ENCODE measurements at places on chromosomes 3 and 15. TPM values are rescaled to one million over a fixed set of nuclear protein-coding genes. Genes with fewer than 3 reads are reported as not detected.

The CSPG5 gene
- total RNA-seq = not detected

The USP50 gene
- total RNA-seq = 2.8 TPM

The GCHFR gene
- 6.2 TPM for total RNA-seq

The WDR49 gene
- 23.1 TPM for total RNA-seq

The SI gene
- not detected for total RNA-seq

DNA sequence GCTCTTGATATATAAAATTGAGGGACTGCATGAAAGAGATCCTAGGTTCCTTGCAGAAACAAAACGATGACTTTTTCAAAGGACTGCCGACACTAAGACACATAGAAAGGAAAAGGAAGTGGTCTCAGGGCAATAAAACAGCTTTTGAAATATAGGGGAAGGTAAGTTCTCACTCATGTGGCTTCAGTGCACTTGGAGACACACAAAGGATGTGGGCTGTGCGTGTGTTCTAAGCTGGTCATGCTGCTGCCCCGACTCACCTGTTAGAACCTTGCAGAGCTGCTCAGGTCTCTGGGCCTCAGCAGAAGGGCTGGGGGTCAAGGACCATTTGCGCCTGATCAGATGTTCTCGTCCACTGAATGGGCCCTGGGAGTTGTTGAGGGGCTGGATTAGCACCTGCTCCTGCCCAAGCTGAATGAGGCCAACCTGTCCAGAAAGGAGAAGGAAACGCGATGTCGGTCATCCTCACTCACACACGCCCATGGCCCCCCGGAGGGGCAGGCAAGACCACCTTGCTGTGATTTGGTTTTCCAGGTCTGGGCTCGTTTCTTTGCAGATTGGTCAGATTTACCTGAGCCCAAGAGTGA lies 11.1 kb downstream of the ADAMTS17 start:
- no peak for DNase-seq

DNA sequence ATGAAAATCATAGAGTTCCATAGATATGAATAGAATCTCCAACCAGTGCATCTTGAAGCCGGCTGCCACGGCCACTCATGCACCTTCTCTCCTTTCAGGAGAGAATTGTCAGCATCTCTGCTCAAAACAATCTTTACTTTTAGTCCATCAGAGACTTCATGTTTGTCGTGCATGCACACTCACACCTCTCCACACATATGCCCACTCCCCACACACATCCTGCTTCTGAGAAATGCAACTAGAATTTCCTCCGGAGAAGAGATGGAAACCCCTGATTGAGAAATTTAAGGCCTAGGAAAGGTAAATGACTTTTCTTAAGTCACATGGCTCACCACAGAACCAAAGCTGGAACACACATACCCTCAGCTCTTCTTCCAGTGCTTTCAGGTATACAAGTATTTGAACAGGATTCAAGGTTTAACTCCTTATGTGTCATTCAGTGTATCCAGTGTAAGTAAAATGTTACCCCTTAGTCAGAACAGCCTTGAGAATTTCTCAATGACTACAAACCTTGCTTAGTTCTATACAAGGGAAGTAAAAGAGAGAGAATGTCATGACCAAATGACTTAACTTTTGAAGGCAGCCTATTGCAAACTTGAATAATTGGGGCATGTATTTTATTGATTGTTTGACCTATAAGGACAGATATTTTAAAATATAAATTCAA lies 69.1 kb upstream of the TSEN2 start:
- no peak for DNase-seq

GRCh38 chr3:150414258-150414657 lies 6.2 kb downstream of the TSC22D2 start:
- no peak for DNase-seq

DNA sequence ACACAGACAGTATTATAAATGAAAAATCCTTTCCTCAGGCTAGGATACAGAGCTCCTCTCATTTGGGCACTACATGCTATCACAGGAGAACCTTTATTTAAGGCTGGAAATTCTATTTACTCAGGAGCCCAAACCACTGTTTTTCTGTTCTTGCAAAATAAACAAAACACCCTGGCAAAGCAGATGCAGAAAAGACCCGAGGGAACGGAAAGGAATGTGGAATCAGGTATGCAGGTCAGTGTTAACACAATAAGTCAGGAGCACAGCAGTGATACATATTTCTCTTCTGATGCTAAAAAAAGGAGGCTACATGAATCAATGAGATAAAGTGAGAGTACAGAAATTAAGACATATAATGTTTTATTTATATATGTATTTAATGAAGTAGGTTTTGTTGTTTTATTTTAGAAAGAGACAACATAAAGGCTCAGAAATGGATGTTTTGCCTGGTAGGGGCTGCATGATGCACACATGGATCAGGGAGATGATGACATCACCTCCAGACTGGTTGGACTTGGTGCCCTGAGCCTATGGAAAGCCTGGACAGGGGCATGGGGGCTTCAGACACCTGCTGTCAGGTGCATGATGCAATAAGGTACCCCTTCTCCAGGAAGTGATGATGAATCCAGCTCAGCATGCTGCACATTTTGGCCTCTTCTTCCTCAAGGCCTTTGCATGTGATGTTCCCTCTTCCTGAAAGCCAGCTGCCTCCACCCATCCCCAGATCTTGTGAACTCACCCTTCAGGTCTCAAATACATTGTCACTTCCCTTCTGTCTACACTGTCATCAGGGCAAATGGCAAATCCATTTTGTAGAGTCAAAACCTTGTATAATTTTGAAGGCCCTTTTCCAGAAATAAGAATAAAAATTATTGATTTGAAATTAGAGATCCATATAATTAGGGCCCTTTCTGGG lies 19.1 kb upstream of the RBP1 start:
- DNase-seq = no peak

DNA sequence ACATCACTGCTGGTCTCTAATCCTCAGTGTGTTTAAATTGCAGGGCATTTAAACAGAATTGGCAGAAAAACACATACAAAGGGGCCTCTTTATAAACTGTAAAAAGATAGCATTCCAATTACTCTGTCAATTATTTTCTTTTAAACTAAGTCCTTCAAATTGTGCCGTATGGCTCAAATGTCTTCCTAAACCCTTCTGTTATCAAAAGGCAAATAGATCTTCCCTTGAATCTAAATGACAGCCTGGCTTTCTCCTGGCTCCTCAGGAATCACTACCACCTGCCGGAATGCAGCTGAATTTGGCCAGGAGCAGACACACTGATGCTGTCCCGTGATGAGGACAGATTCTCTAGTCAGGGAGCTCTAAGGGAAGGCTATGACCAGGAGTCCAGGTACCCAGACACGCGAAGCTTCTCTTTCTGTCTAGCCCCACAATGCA lies 85.6 kb downstream of the IGF2BP2 start:
- no peak for DNase-seq

- DNase-seq = no peak
Measured at GRCh38 chr15:98700519-98700918, 52.2 kb downstream of the IGF1R start.

GRCh38 chr3:157091083-157091833 lies 68.7 kb downstream of the CCNL1 start:
- DNase-seq = no peak

- peak; percentile 27 for DNase-seq
Measured at GRCh38 chr15:35583863-35584528, 38.0 kb upstream of the DPH6 start.

GRCh38 chr3:1726741-1727140 lies 371.9 kb upstream of the CNTN4 start:
- no peak for DNase-seq

GRCh38 chr3:4983739-4984510 lies 4.7 kb downstream of the BHLHE40 start:
- DNase-seq = peak; percentile 55

DNA sequence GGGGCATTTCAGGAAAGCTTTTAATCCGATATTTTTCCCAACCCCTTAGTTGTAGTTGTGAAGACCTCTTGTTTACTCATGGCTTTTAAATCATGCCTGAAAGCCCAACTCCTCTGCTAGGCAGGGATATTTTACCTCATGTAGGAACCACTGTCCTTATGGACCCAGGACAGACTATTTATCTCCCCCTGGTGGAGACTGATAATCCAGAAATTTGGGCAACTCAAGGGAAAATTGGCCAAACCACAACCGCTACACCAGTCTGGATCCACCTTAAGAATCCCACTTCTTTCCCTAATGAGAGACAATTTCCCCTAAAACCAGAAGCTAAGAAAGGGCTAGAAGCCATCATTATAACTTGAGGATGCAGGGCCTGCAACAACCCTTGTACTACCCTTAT lies 248.1 kb upstream of the STAC start:
- DNase-seq = no peak
